ENCODE measurements at places on chromosomes 2 and 18. TPM values are rescaled to one million over a fixed set of nuclear protein-coding genes. Genes with fewer than 3 reads are reported as not detected.

- DNase-seq: no peak
Observed at GRCh38 chr2:1813371-1813770, 69.1 kb upstream of the PXDN start.

- no peak for DNase-seq
Observed at GRCh38 chr2:74751981-74752851, 81.7 kb upstream of the HK2 start.

- peak; percentile 41 for DNase-seq
Observed at GRCh38 chr2:237597196-237598145, 6.9 kb upstream of the RAB17 start.

DNA sequence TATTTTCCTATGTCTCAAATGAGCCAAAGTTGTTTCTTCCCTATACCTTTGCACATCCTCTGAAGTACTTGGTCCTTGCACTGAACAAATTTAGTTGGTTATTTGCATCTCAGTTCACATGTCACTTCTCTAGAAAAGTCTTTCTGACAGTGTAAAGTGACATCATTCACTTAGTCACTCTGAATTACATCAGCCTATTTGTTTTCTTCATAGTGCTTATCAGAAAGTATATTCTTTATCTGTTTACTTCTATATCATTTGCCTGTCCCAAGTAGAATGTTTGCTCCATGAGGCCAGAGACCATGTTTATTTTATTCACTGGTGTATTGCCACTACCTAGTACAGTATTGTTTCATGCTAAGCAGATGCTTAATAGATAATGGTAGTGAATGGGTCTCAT lies 173.7 kb downstream of the HNMT start:
- no peak for DNase-seq

DNA sequence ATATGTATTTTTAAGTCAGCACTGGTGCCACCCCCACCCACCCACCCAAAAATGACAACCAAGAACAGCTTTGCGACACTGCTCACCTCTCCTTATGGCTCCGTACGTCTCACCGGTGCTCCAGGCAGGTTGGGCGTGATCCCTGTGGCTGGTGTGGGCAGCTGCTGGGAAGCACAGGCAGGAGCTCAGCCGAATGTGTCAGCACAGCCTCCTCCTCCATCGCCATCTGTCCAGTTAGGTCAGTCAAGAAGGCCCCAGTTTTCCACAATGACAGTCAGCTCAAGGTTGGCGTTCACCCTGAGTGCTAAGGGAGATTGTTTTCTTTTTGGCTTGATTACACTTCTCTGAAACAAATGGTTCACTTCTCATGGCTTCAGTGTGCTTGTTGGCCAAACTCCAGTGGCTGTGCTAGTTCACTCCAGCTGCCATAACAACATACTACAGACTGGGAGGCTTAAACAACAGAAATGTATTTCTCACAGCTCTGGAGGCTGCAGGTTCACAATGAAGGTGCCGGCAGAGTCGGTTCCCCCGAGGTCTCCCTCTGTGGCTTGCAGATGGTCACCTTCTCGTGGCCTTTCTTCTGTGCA lies 30.2 kb downstream of the AMER3 start:
- no peak for DNase-seq

DNA sequence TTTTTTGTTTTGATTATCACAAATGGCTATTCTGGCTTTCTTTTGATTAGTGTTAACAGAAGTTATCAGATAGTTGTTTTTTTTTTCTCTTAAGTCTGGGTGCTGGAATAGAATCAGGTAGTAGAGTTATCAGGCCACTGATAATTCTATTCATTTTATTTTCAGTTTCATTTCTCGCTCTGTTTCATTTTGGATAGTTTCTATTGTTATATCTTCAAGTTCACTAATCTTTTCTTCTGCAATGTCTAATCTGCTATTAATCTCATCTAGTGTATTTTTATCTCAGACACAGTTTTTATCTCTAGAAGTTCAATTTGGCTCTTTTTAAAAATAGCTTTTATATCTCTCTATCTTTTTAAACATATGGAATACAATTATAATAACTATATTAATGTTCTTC lies 241.8 kb upstream of the EPC2 start:
- DNase-seq: no peak

- DNase-seq: no peak
Observed at GRCh38 chr2:69509011-69509749, 71.9 kb upstream of the NFU1 start.

- DNase-seq: no peak
Observed at GRCh38 chr2:236177604-236177966, 9.4 kb upstream of the GBX2 start.

- DNase-seq: no peak
Observed at GRCh38 chr2:48724278-48724677, 31.2 kb downstream of the LHCGR start.

DNA sequence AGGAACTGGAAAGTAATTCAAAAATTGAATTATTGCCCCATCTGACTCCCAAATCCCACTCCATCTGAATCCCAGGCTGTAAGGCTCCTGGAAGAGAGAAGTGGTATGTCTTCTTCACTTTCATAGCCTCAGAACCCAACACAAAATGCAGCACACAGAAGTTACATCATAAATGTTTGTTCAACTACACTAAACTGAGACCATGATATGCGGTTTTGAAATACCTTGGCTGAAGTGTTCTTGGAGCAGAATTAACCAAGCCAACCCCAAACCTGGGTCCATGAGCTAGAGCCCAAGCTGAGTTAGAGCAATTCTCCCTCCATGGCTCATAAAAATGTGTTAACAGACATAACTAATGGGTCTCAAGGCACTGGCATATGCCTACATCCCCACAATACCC lies 23.3 kb downstream of the NEB start:
- no peak for DNase-seq

DNA sequence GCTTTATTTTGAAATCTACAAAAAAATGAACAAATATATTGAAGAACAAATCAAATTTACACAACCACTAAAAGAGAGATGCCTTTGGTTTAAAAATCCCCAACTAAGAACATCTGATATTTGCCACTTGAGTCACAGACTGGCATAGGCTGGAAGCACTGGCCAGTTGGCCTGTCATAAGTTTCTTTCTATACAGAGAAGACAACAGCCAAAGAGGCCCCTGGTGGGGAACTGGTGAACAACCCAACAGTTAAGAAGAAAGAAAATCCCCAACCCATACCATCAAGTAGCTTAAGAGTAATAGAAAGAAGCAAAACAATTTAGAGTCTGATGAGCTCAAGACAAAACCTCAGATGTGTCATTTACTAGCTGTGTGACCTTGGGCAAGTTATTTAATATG lies 45.5 kb downstream of the OSR1 start:
- no peak for DNase-seq

DNA sequence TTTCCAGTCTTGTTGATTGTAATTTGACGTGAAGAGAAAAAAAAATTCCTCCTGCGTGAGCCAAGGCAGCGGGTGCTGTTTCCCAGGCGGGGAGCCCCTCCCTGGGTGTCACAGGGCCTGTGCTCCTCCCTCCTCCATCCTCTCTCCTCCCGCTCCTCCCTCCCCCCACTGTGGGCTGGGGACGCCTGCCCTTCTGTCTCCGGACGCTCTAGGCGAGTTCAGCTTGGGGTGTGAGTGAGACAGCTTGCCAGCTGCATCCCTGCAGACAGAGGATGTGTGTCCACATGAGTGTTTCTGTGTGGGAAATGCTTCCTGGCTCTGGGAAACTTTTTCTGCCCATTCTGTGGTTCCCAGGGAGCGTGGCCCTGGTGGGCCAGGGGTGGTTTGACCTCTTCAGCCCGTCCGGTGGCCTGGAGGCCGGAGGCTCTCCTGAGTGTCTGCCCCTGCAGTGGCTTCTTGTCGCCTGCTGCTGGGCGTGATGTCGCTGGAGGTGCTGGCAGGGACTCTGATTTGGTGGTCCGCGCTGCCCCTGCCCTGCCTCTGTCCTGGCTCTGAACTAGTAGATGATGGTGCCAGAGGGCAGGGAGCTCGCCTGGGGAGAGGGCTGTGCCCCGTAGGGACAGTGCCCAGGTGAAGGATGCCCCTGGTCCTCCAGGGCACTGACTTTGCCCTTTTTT lies 96.4 kb downstream of the USP40 start:
- peak; percentile 47 for DNase-seq

DNA sequence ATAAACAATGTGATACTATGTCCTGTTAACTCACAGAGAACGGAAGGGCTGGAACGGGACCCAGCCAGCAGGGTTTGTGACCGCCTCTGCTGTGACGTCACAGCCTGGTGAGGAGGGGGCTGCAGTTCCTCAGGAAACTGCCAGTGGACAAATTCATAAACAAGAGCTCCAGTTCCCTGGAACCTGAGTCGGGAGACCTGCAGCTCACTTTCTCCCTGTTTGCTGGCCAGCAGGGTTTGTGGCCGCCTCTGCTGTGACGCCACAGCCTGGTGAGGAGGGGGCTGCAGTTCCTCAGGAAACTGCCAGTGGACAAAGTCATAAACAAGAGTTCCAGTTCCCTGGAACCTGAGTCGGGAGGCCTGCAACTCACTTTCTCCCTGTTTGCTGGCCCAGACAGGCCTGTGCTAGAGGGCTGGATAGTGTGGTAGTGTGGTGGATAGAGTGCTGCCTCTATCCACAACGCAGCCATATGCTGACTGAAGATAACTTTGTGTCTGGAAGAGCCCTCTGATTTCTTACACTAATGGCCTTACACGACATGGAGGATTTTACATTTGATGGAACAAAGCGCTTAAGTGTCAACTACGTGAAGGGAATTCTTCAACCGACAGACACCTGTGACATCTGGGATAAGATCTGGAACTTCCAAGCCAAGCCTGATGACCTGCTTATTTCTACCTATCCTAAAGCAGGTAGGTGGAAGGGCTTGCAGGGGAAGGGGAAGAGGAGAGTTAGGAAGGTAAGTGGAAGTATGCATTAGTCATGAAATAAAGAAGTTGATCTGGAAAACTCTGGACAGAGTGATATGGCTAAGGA lies at the start of gene SULT1C4:
TSS of gene SULT1C4 (plus strand) at position 140 of the 816 bp plus-strand sequence. CDS start at position 524, 384 bp downstream.
- no peak for DNase-seq

CYRIA gene
- 1.7 TPM for total RNA-seq

SERPINB3 gene
- not detected for total RNA-seq

CIB4 gene
- not detected for total RNA-seq

KCNG3 gene
- not detected for total RNA-seq

ELMOD3 gene
- total RNA-seq: 12.7 TPM

PNKD gene
- 102 TPM for total RNA-seq

MPP4 gene
- not detected for total RNA-seq

RBKS gene
- total RNA-seq: 13.3 TPM

PCGF1 gene
- total RNA-seq: 10.4 TPM

GREB1 gene
- total RNA-seq: 22.4 TPM

LOXHD1 gene
- total RNA-seq: not detected

Measured in left lobe of liver (tissue), 2 donors.